NCI-H1694 (cell line): ENCODE measurements at places on chromosomes 11 and 22.

DNA sequence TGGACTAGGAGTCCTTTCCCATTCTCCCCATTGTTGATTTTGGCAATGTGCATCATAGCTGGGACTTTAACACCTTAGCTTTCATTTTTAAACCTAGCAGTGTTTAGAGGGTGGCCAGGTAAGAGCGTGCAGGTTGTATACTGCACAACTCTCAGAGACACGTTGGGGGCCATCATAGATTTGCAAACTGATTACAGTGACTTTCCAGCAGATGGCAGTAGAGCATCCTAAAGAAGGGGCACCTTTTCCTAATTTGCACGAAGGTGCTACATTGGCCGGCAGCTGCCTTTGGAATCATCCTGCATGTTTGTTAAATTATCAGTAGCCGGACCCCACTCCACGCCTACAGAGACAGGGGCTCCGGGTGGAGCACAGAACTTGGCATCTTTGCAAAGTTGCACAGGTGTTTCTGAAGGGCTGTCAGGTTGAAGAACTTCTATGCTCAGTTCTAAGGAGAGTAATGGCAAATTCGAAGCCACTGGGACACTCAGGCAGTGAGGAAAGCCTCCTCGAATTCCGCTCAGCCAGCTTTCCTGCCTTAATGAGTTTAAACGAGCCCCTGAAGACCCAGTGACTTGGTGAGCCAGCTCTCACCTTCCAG is 7.7 kb downstream of the LHFPL7 start:
- peak; percentile 37 for DNase-seq

- DNase-seq: no peak
Observed at GRCh38 chr11:61049859-61050258, 52.4 kb upstream of the CD5 start.

DNA sequence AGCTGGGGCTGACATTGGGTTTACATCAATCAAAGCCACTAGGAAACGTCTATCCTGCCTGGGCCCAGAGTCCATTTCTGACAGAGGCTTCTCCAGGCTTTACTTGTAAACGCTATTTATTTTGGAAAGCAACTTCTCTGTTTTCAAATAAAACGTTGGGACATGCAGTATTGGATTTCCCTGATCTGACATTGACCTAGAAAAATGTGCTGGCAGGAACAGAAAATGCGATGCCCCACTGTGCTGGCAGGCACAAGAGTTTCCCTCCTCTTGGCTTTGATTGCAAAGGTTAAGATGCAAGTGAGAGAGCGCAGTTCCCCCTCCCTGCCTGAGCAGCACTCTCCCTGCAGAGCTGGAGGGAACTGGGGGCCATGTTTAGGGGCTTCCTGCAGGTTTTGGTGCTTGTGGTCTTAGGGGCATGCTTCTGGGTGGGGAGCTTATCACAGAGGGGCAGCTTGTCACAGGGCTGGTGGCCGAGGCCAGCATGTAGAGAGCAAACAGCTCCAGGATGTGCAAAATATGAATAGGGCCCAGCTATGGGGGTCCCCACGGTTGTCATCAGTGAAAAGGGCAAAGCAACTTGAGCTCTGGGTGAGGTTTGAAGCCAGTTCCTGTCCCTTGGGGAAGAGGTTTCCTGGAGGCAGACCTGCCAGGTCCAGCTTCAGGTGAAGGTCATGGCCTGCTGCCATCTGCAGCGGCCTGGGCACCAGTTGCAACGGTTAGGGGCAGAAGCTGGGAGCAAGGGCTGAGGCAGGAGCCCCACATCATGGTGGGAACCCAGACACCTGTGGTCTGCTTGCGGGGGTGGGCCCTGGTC is 42.3 kb upstream of the DKK3 start:
- DNase-seq: no peak

DNA sequence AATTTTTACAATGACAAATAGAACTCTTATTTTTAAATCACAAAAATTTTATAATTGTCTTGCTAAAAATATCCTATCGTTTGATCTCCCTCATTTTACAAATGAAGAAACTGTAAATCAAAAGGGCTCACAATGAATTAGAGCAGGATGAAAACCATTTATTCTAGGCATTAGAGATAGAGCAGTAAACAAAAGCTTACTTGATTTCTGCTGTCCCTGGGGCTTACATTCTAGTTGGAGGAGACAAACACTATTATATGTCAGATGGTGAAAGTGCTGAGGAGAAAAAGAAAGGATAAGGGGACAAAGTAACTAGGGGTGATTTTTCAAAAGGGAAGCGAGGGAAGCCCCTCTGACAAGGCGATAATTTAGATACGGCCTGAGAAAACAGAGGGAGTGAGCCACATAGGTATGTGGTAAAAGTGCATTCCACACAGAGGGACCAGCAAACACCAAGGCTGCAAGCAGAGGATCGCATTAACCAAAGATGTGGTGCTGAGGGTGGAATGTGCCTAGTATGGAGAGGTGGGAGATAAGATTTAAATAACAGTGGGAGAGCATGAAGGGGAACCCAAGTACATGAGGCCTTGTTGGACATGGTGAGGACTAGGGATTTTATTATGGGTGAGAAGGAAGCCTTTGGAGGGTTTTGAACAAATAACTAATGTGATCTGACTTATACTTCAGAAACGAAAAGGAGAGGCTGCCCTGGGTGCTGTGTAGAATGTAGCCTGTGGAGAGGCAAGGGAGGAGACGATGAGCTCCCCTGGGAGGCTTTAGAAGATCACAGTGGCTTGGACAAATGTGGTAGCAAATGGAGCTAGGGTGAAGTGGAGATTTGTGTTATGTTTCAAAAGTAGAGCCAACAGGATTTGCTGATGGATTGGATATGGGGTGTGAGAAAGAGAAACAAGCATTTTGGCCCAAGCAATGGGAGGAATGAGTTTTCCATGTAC is 62.1 kb downstream of the PDHX start:
- no peak for DNase-seq

DNA sequence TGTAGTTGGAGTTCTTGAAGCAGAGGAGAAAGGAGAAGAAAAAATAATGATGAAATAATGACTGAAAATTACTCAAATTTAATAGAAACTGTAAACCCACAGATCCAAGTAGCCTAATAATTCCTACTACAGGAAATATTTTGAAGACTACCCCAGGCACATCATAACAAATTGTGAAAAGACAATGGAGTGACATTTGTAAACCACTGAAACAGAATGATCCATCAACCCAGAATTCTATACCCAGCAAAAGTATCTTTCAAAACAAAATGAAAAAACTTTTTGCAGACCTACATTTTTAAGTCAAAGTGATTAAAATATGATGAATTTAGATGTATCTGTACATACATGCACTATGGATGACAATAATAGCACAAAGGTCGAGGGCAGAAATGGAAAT is 194.6 kb downstream of the TMEM135 start:
- DNase-seq: no peak

DNA sequence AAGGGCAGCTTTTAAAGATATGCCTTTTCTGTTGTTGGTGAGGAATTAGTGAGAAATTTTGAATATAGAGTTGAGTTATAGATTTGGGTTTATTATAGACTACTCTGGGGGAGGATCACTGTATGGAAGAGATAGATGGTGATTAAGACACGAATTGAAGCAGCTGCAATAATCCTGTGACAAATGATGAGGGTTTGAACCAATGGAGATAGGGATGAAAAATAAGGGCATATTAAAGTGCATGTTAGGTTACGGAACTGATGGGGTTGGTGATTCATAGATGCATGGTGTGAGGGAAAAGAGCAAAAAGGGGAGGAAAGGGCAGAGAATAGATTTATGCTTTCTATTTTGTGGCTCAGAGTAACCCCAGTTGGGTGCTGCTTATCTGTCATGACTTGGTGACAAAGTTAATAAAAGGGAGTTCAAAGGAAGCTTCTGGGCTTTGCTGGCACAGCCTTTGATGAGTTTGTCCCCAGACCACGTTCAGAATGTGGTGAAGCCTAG is 11.8 kb downstream of the C11orf87 start:
- DNase-seq: no peak

DNA sequence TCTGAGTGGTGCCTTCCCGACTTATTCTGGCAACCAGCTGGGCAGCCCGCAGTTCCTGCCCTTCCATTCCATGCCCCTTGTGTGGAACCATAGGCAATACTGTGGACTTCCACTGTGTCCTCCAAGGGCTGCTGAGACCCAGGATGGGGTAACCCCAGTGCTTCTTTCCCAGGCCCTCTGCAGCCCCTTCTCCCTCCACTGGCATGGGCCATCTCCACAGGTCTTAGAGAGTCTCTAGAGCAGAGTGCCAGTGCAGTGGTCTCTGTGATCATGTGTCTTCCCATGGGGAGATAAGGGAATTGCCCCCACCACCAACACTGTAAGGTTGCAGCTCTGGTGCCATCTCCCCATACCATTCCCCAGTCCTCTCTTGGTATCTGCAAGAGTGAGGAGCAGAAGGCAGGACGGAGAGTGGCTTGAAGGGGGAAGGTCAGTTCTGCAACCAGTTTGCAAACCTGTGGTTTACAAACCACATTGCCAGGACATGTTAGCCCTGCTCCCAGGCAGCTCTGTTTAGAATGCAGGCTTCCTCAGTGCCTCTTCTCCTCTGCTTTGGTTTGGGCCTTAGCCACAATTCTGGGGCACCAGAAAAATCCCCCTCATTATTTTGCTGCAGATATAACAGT is 20.9 kb upstream of the DRD2 start:
- DNase-seq: no peak

GRCh38 chr11:78189851-78190250 is 1.1 kb downstream of the USP35 start:
- no peak for DNase-seq

DNA sequence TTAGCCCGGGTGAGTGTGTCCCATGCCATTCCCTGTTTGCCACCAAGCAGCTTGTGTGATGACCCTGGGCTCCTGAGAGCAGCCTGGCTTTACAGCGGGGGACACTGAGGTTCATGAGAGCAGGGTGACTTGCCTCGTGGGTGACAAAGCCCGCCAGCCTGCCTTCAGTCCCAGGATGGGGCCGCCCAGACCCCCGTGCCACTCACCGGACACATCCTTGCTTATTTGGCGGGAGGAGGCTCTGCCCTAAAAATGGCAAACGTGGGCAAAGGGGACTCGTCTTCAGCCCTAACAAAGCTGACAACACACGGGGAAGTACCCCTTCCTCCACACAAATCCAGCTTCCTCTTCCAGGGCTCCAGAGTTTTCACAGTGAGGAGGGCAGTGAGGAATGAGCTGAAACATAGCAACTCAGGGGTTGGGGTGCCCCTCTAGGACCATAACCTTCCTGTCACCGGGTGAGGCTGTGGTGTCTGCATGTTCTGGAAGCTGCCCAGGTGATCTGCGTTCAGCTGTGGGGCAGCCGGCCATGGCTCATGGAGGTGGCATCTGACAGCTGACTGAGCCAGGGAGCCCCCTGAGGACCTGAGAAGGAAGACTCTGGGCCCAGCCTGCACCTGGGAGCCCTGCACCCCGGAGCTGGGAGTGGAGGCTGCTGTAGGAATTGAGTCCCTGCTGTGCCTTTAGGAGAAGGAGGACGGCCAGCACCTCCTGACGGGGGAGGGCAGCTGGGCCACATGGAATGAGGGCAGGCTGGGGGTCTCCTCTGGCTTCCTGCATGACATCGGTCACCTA is 16.7 kb downstream of the RIBC2 start:
- DNase-seq: no peak

DNA sequence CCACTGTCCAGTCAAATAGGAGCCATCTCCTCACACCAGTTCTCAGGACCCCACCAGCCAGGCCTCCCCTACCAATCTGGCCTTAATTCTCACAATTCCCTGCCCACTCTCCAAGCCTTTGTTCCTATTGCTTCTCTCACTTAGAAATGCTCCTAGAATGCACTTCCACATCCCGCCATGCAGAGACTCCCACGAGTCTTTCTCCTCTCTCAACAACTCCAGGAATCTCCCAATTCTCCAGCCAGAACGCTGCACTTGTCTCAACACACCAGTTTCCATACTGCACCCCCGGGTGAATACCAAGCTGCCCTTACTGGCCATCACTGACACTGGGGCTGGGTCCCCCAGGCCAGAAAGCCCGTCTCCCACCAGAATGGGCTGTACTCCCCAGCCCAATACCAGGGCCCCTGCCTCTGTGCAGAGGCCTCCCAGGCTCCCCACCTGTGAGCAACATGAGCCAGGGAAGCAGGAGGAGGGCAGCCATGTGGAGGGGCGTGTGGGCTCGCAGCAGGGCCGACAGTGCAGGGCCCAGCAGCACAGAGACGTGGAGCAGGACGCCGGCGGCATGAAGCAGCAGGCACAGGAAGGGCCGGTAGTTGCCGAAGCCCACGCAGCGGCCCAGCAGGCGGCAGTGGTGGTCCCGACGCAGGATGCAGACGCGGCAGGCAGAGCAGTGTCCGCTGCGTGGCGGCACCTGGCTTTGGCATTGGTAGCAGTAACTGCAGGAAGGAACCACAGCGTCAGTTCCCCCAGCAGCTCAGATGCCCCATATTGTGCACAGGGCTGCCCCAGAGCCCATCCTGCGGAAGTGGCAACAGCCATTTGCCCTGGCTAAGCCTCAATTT is 2.4 kb downstream of the ZDHHC24 start:
- no peak for DNase-seq

DNA sequence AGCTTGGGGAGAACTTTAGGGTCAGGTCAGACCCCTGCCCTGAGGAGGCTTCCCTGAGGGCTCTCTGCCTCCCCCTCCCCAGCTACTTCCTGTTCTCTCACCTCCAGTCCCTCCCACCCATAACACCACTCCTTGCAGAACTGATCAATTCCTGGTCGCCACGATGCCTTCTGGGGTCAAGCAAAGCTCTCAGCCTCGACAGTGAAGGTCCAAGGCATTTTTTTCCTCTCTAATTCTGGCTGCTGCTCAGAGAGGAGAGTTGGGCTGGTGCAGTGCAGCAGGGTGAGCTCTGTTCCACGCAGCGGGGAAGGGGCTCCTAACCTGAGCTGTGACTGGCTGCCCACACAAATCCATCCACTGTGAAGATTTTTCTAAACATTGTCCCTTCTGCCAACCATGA is 628.4 kb downstream of the BRD1 start:
- no peak for DNase-seq

DNA sequence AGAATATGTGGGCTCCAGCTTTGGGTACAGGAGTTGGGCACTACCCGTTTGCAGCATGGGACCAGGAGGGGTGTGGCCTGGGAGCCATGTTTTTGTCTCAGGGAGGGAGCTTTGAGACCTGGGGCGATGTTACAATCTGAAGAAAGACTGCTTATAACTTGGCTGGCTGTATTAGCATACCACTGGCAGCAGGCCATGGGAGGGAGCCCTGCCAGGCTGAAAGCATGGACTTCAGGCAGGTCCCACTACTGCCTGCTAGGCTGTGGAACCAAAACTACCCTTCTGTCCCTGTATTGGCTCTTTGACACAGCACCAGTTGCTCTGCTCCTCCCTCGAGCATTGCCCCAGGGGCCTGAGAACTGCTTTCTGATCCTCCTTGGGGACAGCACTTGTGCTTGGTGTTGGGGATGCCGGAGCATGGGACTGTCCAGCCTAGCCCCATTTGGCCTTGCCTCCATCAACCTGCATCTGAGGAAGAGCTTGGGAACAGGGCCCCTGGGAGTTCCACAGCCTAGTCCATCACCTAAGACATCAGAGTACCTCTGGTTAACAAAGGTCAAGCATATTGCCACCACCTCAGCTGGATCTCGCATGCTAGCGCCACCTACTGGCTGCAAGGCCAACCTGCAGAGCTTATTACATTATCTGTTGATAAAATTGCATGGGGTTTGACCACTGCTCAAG is 217.4 kb downstream of the SBF2 start:
- DNase-seq: no peak
